ENCODE measurements at places on chromosomes 6 and 20.

DNA sequence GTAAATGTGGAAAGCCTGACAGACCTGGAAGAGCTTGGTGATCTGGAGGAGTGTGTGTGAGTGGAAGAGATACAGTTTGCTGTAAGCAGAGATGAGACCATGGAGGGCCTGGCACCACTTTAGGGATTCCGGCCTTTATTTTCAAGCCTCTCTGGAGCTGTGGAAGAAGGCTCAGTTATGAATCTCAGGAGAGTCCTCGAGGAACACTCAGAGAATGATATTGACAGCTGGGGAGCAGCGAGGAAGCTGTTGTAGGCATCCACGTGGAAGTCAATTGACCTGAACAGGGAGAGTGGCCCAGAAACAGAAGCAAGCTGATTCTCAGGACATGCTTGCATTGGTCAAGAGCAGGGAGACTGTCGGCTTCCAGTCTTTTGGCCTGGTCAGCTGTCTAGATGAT is 108.4 kb upstream of the FOXQ1 start:
- DNase-seq = no peak

- DNase-seq = no peak
Measured at GRCh38 chr20:63343460-63344445, 17.4 kb downstream of the CHRNA4 start.

DNA sequence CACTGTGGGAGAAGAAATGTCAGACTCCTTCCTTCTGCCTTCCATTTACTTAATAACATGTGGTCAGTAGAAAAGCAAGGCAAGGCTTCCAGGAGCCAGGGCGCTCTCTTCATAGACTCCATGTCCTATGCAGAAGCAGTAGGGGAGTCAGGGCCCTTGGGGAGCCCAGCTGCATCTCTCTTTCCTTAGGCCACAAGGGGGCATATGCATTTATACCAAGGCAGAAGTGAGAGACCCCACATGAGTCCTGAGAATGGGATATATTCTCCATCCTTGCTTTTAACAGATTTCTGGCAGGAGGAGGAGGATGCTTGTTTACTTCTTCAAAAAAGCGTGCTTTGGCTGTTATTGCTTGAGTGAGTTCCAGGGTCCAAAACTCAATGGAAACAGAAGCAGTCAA is 198.5 kb downstream of the HIVEP2 start:
- DNase-seq = peak; percentile 18

- no peak for DNase-seq
Measured at GRCh38 chr6:42394151-42394550, 57.6 kb downstream of the TRERF1 start.

DNA sequence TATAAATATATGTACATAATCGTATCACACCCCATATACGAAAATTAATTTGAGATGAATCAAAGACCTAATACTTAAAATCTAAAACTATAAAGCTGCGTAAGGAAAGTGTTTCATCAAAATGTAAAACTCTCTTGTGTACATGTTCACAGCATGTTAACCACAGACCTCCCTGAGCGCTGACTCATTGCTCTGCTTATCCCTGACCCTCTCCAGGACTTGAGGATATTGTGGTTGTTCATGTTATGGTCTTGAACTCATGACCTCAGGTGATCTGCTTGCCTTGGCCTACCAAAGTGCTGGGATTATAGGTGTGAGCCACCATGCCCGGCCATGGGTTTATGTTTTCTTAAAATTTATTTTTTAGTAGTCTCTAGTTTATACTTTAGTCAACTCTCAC is 14.2 kb downstream of the FAM83B start:
- no peak for DNase-seq

DNA sequence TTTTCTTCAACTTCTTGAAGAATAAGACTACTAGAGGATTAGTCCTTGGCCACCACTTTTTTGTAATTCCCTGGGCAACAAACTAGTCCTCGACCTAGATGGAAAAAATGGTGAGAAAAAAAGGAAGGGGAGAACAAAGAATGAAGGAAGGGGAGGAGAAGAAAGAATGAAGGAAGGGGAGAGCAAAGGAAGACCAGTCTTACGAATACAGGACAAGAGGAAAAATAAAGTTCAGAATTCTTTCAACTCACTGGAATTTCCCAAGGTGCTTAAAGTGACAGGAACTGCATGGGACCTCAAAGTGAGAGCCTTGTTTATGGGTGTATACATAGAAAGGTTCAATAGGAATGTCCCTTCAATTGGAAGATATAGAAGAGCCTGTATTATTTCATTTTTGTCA is 509.3 kb upstream of the JARID2 start:
- no peak for DNase-seq

DNA sequence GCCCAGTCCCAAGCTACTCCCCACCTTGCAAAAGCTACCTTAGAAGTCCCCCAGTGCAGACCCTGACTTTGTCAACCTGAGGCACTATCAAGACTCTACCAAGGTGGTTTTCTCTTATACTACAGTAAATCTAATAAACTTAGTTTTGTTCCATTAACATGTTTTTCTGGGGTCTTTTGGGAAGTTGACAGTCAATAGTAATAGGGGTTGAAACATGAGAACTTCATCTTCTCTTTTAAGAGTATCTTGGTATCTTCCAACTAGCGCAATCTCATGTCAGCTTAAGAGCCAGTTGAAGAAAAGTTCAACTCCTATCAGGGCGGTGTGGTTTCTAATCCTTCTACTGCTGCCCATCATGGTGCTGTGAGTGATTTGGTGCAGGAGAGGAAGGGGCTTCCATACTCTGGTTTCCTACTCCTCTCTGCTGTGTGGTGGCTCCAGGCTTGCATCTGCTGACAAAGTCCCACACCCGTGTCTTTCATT is 164.2 kb downstream of the FOXA2 start:
- no peak for DNase-seq

- no peak for DNase-seq
Measured at GRCh38 chr6:162726947-162727321, 632 bp downstream of the PRKN start.

DNA sequence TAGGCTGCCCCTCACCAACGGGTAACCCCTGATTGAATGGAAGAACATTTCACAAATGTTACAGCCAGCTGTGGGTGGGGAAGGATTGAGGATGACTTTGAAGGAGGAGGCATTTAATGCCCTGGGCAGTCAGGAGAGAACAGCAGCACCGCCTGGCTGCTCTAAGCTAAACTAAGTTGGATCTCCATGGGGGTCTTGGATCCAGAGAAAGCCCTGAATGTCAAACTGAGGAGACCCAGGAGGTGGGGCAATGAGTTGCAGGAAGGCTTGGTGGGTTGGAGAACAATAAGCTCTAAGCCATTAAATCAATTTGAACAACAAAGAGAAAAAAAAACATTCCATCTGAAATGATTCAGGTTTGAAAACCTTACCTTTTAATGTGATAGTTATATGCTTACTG is 35.4 kb downstream of the TMX4 start:
- no peak for DNase-seq

GRCh38 chr6:73227606-73228255 is 2.4 kb upstream of the KHDC1L start:
- DNase-seq = no peak

GRCh38 chr20:63009988-63010769 is 3.4 kb upstream of the BHLHE23 start:
- peak; percentile 59 for DNase-seq

DNA sequence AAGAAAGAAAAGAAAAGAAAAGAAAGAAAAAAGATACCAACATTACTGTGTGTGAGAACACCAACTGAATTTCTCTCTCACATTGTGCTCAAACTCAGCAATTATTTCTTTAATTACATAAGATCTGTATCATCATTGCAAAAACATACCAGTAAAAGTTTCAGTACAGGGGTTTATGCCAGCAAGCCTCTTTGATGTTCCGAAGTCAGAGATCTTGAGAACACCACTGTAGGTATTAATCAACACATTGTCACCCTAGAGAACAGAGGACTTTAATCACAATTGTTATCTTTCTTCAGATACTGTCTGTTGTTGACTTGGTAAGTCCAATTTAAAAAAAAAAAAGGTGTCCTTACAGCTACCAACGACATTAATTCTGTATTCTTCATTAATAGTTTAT is 60.9 kb upstream of the MAP7 start:
- no peak for DNase-seq

DNA sequence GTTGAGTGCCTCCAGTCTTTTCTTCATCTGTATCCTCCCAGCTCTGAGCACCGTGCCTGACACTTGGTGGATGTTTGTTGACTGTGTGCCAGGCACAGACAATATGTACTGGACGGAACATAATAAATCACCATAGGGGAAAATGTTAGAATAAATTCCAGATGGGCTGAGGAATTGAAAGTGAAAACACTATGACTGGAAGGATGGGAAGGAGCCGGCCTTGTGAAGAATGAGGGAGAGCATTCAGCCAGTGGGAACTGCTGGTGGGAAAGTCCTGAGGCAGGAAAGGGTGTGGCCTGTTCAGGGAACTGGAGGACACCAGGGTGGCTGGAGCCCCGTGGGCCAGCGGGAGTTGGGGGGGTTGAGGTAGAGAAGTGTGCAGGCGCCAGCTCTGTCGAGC is 75.4 kb downstream of the MTHFD1L start:
- no peak for DNase-seq

GRCh38 chr6:36577301-36577700 is 16.9 kb upstream of the SRSF3 start:
- DNase-seq = no peak

- DNase-seq = no peak
Measured at GRCh38 chr6:68876792-68877493, 241.9 kb downstream of the ADGRB3 start.

DNA sequence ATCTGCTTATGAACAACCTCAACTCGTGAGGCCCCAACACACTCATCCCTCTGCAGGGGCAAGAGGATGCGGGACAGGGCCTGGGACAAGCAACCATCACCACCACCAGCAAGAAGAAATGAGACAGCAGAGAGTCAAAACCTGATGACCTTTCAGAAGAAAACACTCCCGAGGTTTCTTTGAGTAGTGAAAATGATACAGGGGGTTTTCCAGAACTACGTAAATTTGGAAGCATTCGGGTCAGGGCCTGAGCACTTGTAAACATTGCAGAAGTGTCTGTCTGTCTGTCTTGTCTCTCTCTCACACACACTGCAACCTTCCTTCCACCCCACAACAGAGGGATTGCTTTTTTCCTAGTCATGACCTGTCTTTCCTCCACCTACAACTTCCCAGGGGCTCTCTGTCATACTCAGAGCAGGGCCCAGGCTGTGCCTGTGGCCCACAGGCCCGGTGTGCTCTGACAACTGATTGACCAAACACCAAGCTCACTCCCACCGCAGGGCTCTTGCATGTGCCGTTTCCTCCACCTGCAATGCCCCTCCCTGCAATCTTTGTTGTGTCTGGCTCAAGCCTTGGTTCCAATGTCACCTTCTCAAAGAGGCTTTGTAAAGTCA is 90.9 kb downstream of the BMP7 start:
- no peak for DNase-seq

DNA sequence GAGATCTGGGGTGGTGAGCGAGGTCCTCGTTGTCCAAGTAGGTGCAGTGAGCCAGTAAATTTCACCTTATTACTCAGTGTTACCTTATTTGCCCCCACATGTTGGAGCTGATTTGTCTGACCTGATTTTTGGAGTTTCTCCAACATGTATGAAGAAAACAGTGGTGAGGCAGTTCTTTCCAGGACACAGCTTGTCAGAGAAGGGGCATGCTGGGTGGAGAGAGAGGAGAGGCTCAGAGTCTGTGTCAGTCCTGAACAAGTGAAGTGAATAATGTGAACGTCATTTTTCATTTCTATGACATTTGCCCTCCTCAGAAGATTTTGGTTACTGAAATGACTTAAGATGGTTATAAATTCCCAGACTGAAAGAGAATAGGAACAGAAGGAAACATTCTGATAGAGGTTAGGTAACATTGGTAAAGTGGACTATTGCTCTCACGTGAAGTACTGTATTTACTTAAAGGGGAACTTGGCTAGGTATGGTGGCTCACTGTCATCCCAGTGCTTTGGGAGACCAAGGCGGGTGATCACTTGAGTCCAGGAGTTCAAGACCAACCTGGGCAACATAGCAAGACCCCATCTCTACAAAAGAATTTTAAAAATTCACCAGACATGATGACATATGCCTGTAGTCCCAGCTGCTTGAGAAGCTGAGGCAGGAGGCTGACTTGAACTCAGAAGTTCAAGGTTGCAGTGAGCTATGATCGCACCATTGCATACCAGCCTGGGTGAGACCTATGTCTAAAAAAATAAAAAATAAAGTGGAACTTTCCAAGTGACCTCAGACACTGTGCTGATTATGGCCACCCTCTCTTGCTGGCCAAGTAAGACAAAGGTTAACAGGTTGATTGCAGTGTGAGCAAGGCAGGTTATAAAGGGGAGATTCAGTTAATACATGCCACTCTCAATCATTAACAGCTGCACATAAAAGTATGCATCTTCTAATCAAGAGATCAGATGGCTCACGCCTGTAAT is 184.3 kb downstream of the EDN1 start:
- no peak for DNase-seq

DNA sequence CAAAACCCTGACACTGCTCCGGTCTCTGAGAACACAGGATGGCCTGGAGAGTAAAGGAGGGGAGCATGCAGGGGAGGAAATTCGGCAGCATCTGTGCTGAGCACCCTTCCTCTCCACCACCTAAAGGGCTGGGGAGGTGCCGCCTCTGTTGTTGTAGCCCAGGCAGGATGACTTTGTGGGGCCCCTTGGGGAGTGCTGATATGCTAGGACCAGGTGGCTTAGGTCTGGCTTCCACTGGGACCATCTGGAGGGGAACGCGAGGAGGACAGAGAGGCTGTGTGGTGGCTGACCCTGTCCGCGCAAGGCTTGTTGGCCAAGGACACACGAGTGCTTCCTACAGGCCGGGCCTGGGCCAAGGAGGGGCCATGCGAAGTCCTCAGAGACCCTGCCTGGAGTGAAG is 9.9 kb upstream of the RPS6KA2 start:
- no peak for DNase-seq

DNA sequence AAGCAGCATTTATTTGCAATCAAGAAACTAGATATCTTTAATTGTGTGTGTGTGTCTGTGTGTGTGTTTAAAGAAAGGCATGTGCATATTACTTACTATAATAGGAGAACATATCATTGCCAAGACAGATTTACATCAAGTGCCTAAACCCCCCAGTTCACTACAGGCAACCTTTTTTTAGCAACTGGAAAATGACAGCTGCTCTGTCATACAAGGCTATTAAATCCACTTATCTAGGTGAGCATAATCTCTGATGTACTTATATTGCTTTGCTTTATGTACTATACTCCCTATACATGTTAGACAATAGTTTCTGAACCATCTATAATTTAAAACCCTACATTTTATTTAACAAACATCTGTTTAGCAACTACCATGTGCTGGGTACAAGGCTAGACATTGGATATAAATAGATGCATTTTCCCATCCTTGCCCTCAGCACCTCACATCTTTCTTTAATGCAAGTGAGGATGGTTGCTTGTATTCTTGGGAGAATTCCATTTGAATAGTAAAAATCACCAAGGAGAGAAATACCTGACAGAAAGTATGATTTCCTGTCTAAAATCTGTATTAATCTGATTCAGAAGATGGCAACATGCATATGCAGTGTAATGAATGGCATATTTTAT is 398.3 kb downstream of the LAMA2 start:
- no peak for DNase-seq

Measured in stimulated activated CD8-positive, alpha-beta memory T cell treated with anti-CD3 and anti-CD28 coated beads, Interleukin-12 subunit alpha, Interleukin-12 subunit beta, amount 100 ng/mL, for 1 hour (primary cell).